ENCODE measurements at places on chromosomes 12 and 14. TPM values are rescaled to one million over a fixed set of nuclear protein-coding genes. Genes with fewer than 3 reads are reported as not detected.

Gene CYP46A1
- 0.11 TPM for total RNA-seq

GRCh38 chr12:113096675-113097461 lies 38.7 kb downstream of the RASAL1 start:
- DNase-seq = no peak

DNA sequence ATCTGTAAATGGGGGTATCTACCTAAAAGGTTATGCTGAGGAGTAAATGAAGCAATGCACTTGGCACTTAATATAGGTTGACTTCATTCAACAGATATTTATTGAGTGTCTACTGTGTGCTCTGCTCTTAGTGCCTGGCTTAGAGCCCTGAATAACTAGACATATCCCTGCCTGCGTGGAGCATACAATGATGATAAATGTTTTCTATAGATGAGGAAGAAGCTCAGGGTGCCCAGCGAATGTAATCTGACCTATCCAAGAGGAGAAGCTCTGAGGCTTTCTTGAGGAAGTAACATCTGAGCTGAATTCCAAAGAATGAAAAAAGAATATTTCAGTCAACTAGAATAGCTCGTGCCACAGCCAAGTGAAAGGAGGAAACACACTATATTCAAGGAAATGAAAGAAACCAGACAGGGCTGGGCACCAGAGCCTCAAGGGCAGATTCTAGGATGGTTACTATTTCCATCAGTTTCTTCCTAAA lies 17.9 kb upstream of the HIGD1C start:
- no peak for DNase-seq

GRCh38 chr12:76520348-76520747 lies 39.2 kb downstream of the OSBPL8 start:
- no peak for DNase-seq

GRCh38 chr12:52007982-52008510 lies 1.3 kb downstream of the TAMALIN start:
- DNase-seq = no peak

GRCh38 chr14:30252783-30253674 lies 305.9 kb upstream of the G2E3 start:
- DNase-seq = no peak

DNA sequence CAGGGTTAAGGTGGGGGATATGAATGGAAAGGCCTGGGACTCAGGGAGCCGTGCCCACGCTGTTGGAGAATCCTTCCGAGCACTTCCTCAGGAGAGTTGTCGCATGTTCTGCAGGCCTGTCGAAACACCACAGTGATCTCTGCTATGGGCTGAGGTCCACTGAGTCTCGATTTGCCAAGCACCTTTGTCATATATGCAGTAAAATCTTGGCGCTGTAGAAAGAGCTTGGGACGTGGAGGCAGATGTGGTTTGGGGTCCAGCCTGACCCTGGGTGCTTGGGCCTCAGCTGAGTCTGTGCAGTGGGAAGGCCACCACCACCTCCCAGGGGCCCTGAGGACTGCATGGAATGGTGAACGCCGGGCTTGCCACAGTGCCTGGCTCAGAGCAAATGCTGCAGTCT lies 32.9 kb downstream of the C14orf132 start:
- no peak for DNase-seq

Gene NKX2-8
- not detected for total RNA-seq

Gene CHST11
- 53.6 TPM for total RNA-seq

Gene PLEKHG7
- not detected for total RNA-seq

Gene BICD1
- total RNA-seq = 13.5 TPM

DNA sequence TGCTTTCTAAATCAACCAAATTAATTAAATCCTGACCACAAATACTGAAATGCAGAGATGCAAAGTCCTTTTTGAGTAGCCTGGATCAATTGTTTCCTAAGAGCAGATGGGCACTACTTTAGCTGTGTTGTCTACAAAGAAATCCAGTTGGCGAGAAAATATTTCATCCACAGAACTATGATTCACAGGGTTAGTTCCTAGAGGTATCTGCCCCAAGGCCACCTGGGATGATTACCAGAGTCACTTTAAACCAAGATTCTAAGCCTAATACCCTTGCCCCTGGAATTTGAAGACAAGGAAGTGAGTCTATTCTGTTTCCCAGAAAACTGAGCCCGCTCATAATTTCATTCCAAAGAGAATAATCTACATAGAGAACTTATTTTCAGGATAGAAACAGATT lies 198.4 kb downstream of the PPM1H start:
- DNase-seq = no peak

Gene PAH
- not detected for total RNA-seq

Gene NRXN3
- not detected for total RNA-seq

Gene WNT1
- total RNA-seq = 1.8 TPM

Gene RERGL
- total RNA-seq = not detected

Gene PRR4
- not detected for total RNA-seq

Gene SERPINA3
- total RNA-seq = not detected

DNA sequence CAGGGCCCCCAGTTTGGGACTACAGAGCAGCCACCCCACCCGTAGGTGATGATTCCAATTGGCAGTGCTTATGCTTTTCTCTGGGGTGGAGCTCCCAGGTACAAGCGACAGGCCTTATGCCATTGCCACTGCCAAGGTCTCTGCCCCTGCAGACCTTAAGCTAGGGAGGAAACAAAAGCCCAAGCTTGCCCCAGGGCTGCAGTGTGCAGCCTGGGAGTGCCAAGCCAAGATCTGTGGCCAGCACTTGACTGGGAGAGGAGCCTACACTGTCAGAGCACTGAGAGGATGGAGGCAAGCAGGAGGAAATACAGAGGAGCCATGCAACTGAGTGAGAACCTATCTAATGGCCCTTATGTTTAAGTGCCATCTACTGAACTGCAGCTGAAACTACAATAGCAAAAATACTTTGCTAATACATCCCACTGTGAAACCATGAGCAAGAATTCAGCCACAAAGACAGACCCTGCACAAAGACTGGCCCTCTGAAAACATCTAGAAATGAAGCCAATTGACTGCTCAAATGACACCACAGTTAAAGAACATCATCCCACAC lies 17.7 kb upstream of the ASCL1 start:
- DNase-seq = no peak

DNA sequence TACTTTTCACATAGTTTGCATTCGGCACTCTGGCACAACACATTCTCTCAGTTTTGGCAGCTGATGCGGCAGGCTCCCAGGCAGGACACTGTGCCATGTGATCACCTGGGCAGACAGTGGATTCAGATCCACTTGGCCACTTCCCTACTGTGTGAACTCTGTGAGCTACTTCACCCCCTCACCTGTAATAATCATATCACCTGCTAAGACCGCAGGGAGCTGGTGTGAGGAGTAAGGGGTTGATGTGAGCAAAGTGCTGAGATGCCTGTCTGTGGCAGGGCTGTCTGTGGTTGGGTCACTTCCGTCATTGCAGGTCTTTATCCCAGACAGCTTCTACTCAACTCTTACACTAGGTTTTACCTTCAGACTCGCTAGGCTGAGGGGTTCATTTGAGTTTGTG lies 50.4 kb upstream of the AMN start:
- no peak for DNase-seq

- DNase-seq = no peak
Measured at GRCh38 chr12:104355630-104356029, 52.1 kb downstream of the EID3 start.

Gene TMPRSS12
- total RNA-seq = not detected

DNA sequence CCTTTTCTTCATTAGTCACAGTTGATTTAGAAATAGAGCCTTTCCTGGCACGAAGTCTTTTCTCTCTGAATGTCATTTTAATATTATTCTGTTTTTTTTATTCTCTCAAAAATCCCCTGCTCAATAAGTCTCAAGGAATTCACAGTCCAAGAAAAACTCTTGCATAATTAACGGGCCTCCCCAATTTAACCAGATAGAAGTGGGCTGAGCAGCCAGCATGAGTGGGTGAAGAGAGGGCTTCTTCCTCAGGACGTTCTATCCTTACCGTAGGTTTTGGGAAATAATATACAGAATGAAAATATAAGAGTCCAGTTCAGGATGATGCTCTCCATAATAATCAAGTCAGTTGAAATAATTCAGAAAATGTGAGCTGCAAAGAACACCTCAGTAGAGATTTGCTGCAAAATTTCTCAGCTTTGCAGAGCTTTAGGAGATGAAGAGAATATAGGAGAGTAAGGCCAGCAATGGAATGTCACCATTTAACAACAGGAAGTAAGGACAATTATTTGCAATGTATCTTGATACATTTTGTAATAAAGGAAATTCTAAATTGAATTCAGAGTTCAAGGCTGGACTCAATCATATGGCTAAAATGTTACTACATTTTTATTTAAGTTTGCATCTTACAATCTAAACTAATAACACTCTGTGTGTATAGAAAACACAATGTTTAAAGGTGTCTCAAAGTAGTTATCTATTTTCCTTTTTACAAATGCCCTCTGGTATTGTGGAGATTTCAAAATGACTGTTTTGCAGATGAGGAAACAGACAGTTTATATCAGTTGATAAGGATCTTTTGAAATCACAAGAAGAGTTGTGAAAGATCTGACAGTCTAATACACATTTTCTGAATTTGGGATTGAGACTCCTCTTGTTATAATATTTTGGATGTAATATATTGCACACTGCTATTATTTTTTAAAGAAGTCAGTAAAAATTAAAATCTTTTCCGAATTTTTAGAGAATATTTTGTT lies 1724.1 kb upstream of the SEL1L start:
- DNase-seq = no peak

DNA sequence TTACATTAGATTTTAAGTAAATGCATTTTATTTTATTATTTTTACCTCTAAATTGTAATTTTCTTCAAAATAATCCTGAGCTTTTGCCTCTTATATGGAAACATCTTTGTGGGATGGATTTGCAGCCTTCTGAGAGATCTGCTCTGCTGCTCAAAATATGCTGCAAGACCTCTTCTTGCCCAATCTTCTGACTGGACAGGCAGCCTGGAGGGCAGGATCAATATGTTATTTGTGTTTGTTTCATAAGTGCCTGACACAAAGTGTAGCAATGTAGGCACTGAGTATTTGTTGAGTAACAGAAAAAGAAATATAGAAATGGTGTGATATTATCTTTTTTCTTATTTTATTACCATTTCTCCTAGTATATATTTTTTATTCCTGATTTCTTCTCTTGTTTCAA lies 1106.9 kb downstream of the TMTC2 start:
- no peak for DNase-seq

- DNase-seq = no peak
Measured at GRCh38 chr12:3315201-3315661, 175.8 kb upstream of the PRMT8 start.

GRCh38 chr14:58108717-58109116 lies 43.3 kb downstream of the ARMH4 start:
- DNase-seq = no peak

DNA sequence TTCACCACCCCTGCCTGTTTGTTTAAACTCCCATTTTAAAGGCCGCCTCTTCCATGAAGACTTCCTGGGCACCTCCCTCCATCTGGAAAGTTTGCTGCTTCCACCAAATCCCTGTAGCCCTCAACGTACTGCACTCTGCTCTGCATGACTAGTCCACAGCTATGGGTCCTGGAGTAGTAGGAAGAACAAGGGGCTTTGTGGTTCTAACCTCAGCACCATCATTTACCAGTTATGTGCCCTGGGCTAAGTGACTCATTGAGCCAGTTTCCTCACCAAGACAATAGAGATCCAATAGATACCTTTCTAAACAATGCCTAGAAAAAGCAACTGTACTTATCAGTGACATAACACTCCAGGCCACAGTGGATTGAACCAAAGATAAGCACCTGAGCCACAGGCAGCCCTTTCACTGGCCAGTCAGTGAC lies 8.5 kb upstream of the LTBP2 start:
- no peak for DNase-seq

GRCh38 chr12:31519511-31519910 lies 71.4 kb downstream of the DENND5B start:
- no peak for DNase-seq

- no peak for DNase-seq
Measured at GRCh38 chr14:77026166-77026929, 2.2 kb downstream of the IRF2BPL start.

GRCh38 chr14:77865455-77865854 lies 65.5 kb downstream of the ADCK1 start:
- no peak for DNase-seq

DNA sequence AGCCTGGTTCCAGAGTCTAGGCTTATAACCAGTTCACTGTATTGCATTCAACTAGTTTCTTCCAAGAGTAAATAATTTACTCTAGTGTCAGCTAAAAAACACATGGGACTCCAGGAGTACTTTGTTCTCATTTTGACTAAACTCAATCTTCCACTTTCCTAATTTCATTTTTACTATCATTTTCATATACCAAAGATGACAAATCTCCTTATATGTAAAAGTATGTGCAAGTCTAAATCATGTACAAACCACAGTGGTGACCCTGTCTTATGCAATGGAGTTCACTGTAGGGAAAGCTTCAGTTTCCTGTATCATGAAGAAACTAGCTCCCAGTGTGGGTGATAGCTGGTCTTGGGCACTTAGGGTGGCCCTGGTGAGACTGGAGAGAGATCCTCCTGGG lies 151.6 kb downstream of the HELB start:
- DNase-seq = no peak

DNA sequence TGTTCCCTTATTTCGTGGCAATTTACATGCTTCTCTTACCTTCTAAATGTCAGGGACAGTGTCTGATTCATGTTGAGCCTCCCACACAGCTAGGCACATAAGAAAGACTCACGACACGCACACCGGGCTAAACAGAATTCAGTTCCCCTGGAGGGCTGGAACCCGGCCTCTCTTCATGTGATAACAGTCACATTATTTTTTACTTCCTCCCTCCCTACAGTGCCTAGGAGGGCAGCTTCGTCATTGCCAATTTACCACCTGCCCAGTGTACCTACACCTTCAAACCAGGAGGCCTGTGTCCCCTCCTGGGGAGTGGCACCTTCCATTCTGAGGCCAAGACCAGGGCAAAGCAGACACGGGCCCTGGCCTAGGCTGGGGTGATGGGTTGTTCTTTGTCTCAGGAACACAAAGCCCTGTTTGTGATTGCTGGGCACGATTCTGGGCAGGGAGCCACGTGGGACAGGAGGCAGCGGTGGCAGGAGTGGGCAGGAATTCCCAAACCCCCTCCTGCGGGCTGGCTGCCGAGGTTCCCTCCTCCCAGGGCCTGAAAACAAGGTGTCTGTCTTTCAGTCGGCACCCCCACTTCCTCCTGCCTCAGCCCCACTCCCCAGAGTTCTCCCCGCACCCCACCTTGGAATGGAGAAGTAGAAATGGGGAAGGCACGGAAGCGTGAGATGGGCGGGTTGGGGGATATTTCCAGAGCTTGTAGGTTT lies 6.8 kb upstream of the RASAL1 start:
- DNase-seq = no peak

- DNase-seq = no peak
Measured at GRCh38 chr12:127515941-127516340, 751.0 kb upstream of the TMEM132C start.

Gene JKAMP
- 9.8 TPM for total RNA-seq

GRCh38 chr14:104571246-104571645 lies 8.3 kb upstream of the C14orf180 start:
- no peak for DNase-seq

All from CD4-positive, alpha-beta T cell (primary cell).